ENCODE measurements at places on chromosomes 11 and 22. TPM values are rescaled to one million over a fixed set of nuclear protein-coding genes. Genes with fewer than 3 reads are reported as not detected.

DNA sequence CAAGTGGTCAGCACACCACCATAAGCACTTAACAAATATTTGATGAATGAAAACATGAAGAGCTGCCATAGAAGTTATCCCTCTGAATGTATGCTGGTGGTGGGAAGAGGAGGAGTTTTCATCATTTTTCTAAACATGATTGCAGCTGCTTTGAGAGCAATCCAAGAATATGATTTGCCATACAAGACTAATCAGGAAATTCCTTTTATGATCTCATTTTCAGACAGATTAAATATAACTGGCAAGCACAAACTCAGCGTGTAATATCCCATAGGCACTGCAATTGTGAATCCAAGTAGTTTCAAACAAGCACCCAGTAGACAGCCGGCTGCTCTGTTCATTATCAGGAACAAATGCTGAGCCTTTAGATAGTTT is 505.7 kb upstream of the LUZP2 start:
- no peak overlapping the region for H3K27ac ChIP-seq
- DNase-seq: no peak
- H3K27me3 ChIP-seq: no peaks in the 10 kb centered on the region
- H3K36me3 ChIP-seq: no peaks in the 10 kb centered on the region
- no peaks in the 10 kb centered on the region for H3K4me1 ChIP-seq

Gene RHBDD3
- 23.2 TPM for total RNA-seq

Gene HIC2
- 7.3 TPM for total RNA-seq

DNA sequence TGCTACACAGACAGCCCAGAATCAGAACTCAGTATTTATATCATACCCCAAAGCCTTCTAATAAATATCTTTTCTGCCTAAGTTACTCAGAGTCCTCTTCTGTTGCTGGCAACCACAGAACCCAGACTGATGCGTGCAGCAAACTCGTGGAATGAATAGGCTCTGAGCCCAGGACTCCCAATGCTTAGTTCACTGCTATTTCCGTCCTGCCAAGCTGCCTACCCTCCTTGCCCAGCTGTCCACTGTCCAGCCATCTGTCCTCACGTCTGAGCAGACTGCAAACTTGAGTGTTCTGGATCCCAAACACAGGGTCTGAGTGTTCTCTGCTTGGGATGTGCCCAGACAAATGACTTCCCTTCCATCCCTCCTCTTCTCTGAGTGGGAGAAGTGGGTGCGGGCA is 19.4 kb downstream of the PTPN5 start:
- DNase-seq: no peak
- no peaks in the 10 kb centered on the region for H3K4me1 ChIP-seq
- H3K27me3 ChIP-seq: no peaks in the 10 kb centered on the region
- no peaks in the 10 kb centered on the region for H3K36me3 ChIP-seq
- H3K4me3 ChIP-seq: no peak overlapping the region

DNA sequence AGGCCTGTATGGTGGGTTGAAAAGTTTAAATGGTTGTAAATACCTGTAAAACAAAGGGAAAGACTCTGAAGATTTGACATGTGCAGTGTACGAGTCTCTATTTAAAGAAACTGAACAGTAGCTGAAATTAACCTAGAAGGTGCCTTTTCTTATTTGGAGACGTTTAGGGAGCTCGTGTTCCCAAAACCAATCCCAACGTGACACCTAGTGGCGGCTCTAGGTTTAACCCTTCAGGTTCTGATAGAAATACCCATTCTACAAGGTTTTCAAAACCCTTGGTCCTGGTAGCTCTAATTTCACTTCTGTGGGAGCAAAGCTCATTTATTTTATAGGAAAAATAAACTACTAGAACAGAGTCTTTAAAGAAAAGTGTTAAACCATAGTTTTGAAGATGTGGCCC is 258.3 kb downstream of the LRRC4C start:
- no peak for DNase-seq
- H3K27ac ChIP-seq: no peak overlapping the region
- H3K36me3 ChIP-seq: no peaks in the 10 kb centered on the region
- H3K27me3 ChIP-seq: no peaks in the 10 kb centered on the region
- H3K4me1 ChIP-seq: no peaks in the 10 kb centered on the region

Gene DDIAS
- total RNA-seq: 10.6 TPM

- H3K27me3 ChIP-seq: no peaks in the 10 kb centered on the region
- no peak overlapping the region for H3K27ac ChIP-seq
- DNase-seq: no peak
- no peak overlapping the region for H3K4me3 ChIP-seq
- H3K36me3 ChIP-seq: no peaks in the 10 kb centered on the region
These were observed 420.5 kb upstream of the NARS2 start for GRCh38 chr11:78995171-78995570.

Gene DAGLA
- 3.0 TPM for total RNA-seq

DNA sequence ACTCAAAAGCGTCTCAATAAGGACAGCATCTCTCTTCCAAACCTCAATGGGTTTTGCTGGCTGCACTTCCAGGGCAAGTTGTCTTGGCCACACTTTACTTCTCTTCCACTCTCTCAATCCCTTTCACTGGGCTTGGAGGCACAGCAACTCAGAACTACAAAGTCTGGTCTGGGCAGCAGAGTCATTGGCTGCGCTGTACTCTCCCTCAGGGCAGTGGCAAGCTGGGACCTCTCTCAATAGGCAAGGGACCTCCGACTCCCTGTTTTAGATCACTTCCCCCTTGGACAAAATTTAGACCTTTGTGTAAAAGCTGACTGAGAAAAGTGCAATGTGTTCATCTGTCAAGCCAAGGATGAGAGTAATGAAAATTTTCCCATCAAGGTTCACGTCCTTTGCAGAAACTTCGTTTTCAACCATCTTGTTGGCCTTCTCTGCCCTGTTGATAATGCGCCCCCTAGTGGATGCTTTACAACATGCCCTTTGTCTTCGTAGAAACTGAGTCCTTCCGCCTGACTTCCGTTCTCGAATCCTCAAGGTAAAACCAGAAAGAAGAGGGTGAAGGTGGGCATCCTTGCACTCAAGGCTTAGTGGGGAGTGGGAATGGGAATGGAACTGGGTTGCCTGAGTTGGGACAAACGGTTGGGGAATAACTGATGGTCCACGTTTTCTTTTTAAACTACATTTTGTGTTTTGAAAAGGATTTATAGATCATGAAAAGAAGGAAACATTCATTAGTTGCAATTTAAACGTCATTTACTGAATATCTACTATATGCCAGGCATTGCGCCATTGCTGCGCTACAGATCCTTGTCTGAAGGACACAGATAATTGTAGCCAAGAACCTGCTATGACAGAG is 99.1 kb downstream of the CD44 start:
- H3K36me3 ChIP-seq: no peaks in the 10 kb centered on the region
- no peaks in the 10 kb centered on the region for H3K27me3 ChIP-seq

DNA sequence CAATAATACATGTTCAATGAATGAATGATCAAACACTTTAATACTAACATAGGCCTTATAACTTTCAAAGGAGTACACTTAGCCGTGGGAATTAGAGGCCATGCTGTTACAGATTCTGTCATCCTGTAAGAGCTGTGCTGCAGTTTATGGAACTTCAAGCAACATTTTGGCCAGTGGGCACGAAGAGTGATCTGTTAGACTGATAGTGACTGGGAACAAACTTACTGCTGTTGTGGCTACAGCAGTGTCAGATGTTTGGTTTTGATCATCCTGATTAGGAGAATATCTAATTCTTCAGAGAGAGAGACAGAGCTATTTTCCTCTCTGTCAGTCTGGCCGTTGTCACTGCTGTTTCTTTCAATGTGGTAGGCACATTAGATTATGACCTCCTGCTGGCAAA is 348.9 kb downstream of the NELL1 start:
- no peak for DNase-seq
- H3K36me3 ChIP-seq: no peaks in the 10 kb centered on the region
- no peak overlapping the region for H3K27ac ChIP-seq
- no peaks in the 10 kb centered on the region for H3K27me3 ChIP-seq
- no peak overlapping the region for H3K4me3 ChIP-seq

Gene SPON1
- 5.5 TPM for total RNA-seq

DNA sequence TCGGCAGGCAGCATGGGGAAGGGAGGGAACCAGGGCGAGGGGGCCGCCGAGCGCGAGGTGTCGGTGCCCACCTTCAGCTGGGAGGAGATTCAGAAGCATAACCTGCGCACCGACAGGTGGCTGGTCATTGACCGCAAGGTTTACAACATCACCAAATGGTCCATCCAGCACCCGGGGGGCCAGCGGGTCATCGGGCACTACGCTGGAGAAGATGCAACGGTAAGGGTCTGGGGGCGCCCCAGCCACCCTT is 204 bp downstream of the FADS2 start:
- H3K4me1 ChIP-seq: peaks cover 70% of the 10 kb centered on the region
- DNase-seq: no peak
- peak overlapping the region; percentile 71 for H3K27ac ChIP-seq
- peak overlapping the region; percentile 59 for H3K4me3 ChIP-seq
- peaks cover 28% of the 10 kb centered on the region for H3K27me3 ChIP-seq
- no peaks in the 10 kb centered on the region for H3K36me3 ChIP-seq

GRCh38 chr11:121163658-121164308 is 62.7 kb downstream of the TECTA start:
- H3K27me3 ChIP-seq: no peaks in the 10 kb centered on the region
- no peak overlapping the region for H3K4me3 ChIP-seq
- H3K4me1 ChIP-seq: no peaks in the 10 kb centered on the region
- H3K36me3 ChIP-seq: no peaks in the 10 kb centered on the region
- no peak overlapping the region for H3K27ac ChIP-seq

DNA sequence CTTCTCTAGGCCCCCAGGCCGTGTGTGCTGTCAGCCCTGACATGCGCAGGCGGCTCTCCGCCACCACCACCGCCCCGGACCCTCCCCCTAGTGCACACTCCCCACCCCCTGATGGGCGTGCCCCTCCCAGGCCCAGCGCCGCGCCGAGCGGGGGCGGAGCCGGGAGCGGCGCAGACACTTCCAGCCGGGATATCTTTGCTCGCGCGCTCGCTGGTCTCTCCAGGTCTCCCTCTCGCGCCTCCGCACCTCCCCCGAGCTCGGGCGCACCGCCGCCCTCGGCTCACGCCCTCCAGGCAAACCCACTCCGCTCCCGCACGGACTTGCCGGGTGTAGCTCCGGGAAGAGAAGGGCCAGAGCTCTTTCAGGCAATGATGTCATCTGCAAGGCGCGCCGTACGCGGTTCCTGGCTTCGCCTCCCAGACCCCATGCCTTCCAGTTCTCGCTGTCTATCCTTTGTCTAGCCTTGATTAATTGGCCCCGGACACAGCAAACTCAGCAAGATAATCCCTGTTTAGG is at the start of gene SCN3B:
Gene SCN3B (minus strand): TSS at position 59 of the 516 bp plus-strand sequence. CDS start 823 bp downstream, outside the sequence.
- H3K27me3 ChIP-seq: peaks cover 22% of the 10 kb centered on the region
- H3K27ac ChIP-seq: no peak within 1 kb of the TSS
- peaks cover 23% of the 10 kb centered on the region for H3K4me1 ChIP-seq

Gene ZFTA
- total RNA-seq: 9.8 TPM

DNA sequence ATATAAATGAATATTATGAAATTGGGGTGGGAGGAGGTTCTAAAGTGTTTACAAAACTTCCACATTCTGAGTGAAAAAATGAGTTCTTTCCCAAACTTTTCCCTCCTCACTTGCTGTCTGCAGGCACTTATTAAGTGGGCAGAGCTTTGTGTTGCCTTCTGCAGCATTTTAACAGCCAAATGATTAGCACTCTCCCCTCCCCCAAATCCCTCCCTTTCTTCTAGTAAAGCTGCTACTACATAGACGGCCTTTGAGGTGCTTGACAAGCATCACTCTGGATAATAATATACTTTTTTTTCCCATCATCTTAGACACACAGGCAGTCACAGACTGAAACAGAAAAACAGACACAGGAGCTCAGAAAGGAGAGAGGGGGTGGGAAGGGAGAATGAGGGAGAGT is 493.5 kb downstream of the DLG2 start:
- H3K36me3 ChIP-seq: no peaks in the 10 kb centered on the region
- H3K27ac ChIP-seq: no peak overlapping the region
- H3K27me3 ChIP-seq: no peaks in the 10 kb centered on the region

DNA sequence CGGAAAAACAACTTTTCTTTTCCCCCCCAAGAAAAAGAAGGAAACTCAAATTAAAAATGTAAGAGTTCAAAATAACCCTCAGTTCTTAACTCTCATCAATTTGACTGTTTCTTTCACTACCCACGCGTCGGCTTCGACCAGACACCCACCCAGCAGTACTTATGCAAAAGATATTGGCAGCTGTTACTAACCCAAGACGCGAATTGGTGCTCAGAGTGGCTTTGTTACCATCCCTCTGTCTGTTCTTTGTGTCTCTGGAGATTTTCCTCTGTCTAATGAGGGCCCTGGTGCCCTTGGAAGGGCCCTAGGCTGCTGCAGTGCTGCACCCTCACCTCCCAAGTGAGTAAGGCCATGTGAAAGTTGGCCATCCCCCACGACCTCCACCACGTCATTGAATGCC is 180.5 kb upstream of the NECTIN1 start:
- H3K4me1 ChIP-seq: no peaks in the 10 kb centered on the region
- no peak for DNase-seq
- H3K27ac ChIP-seq: no peak overlapping the region

Gene GLYATL1
- total RNA-seq: not detected

DNA sequence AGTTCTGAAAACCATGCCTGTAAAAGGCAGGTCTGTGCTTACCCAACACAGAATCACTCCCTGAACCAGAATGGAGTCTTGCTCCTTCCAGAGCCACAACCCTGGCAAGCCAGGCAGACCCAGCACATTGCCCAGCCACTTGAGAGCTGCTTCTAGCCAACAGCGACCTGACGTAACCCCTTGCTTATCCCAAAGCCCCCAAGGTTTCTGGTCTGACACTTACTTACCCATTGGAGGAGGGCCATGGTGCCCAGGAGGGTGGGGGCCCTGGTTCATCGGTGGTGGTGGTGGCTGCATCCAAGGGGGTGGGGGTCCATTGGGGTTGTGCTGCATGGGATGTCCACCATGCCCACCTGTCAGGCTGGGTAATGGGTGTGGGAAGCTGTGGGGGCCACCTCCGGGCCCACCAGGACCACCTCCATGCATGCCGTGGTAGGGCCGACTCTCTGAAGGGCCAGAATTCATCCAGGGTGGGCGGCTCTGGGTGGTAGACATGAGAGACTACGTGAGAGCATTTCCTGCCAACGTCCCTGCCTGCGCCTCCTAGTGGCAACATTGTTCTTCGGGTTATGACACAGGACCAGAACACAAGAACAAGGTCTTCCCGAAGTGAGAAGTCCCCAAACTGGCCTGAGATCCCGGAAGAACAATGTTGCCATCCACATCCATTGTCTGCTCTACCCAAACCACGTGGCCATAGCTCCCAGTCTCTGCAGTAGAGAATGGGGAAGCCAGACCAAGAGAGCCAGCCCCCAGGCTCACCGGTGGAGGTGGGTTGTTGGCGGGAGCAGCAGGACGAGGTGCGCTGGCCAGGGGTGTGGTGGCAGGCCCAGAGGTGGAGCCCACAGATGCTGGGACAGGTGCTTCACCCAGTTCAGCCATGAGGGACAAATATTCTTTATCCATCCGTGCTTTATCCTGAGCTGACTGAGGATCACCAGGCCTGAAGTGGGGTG is 7.8 kb upstream of the PYGM start:
- H3K4me3 ChIP-seq: no peak overlapping the region
- H3K27me3 ChIP-seq: no peaks in the 10 kb centered on the region
- H3K4me1 ChIP-seq: peaks cover 61% of the 10 kb centered on the region
- peak; percentile 91 for DNase-seq

DNA sequence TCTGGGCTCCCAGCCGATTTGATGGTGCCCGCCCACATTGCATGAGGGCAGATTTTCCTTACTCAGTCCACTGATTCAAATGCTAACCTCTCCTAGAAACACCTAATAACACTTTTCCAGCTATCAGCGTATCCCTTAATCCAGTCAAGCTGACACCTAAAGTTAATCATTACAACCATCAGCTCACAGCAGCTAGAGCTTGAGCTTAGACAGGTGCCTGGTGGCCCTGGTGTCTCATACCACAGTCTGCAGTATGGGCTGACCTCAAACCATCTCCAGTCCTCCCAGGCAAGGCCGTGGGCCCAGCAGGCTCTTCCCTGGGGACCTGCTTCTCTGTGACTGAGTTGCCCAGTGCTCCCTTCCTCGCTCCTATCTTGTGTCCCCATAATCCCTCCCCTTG is 174.4 kb upstream of the NECTIN1 start:
- no peaks in the 10 kb centered on the region for H3K27me3 ChIP-seq
- no peak overlapping the region for H3K27ac ChIP-seq
- no peaks in the 10 kb centered on the region for H3K36me3 ChIP-seq
- DNase-seq: peak; percentile 31
